Activated naive CD8-positive, alpha-beta T cell treated with anti-CD3 and anti-CD28 coated beads for 36 hours (primary cell): ENCODE measurements at places on chromosomes 2 and 18.

GRCh38 chr18:62788876-62789275 is 73.5 kb downstream of the PHLPP1 start:
- DNase-seq: no peak

GRCh38 chr2:239249776-239250175 is 151.0 kb downstream of the HDAC4 start:
- no peak for DNase-seq

DNA sequence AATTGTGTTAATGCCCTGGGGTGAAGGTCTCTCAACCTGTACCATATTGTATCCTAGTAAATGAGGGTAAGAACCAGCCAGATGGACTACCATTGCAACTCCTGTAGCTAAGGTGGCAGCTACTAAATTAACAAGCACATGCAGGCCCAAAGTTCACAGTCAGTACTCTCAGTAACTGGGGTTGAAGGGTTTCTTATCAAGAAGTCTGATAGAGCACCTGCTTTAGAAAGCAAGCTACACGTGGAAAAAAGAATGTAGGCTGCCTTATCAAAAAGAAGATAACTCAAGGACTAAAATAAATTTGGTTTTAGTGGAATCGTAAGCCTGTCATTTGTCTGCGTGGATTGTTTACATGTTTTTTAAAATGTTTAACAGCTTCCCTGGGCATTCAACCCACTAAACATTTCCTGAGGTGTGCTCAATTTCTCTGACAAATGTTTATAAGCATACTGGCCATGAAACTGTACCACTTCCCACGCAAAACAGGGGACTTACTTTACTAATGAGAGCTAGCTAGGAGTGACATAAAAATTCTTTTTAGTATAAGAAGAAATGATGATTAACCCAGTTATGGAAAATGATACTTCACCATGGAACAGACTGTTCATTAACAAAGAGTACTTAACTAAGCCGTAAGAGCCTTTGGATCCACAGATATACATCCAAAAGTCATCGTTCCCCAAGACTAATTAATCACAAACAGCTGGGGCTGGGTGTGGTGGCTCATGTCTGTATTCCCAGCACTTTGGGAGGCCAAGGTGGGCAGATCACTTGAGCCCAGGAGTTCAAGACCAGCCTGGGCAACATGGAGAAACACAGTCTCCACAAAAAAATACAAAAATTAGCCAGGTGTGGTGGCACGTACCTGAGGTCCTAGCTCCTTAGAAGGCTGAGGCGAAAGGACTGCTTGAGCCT is 36.5 kb downstream of the LPIN2 start:
- DNase-seq: no peak

DNA sequence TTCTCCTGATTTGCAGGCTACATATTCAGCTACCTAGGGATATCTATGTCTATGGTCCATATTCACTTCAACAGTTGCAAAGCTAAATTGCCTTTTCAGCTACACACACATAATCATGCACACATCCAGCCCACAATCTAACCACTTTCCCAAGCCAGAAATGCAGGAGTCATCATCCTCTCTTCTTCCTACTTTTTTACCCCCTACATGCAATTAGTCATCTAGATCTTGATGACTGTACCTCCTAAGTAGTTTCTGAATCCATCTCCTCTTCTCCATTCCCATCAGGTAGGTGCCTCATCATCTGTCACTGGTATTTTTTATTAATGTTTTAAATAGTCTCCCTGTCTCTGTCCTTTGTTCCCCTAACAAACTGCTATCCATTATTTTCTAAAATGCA is 23.7 kb upstream of the SPRED2 start:
- no peak for DNase-seq

- no peak for DNase-seq
Observed at GRCh38 chr18:36889321-36889720, 60.4 kb downstream of the KIAA1328 start.

DNA sequence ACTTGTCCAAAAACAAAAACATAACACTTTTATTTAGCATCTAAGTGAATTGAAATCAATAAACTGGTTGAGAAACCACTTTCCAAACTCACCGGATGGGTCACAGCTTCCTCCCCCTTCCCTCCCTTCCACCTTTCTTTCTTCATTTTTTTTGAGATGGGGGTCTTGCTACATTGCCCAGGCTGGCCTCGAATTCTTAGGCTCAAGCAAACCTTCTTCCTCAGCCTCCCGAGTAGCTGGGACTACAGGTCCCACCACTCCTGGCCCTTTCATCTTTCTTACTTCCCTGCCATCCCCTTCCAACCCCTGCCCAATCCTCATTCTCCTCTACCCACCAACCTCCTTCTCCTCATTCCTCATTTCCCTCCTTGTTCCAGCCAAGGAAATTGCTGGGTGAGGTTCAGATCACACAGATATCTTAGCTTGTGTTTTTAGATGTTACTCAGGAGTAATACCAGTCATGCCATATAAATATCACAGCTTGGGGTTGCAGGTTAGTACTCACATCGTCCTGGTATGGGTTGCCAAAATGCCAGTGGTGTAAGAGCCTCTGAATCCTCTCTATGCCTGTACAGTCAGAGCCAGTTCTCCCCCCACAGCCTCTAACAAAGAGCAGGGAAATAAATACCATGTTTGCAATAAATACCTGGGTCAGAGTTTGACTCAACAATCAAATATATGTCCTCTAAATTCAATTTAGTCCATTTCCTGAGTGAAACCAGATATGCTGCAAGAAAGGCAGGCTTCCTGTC is 132.7 kb upstream of the NDUFV2 start:
- no peak for DNase-seq

GRCh38 chr2:45675263-45675812 is 23.9 kb downstream of the PRKCE start:
- DNase-seq: no peak

DNA sequence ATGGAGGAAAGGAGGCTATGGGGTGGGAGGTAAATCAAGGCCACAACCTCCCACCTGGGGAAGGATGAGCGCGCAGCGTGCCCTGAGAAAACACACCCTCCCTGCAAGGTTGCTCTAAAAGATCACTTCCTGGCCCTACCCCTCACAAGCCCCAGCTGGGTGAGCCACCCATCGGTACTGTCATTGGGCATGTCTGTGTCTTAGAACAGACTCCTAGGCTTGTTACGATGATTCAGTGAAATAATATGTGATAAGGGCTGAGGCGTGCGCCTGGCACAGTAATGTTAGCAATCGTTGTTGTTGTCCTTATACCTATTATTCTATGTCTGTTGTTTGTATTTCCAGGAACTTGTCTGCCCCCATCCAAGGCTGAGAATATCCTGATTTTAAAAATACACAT is 175.1 kb downstream of the ZFP36L2 start:
- peak; percentile 15 for DNase-seq

DNA sequence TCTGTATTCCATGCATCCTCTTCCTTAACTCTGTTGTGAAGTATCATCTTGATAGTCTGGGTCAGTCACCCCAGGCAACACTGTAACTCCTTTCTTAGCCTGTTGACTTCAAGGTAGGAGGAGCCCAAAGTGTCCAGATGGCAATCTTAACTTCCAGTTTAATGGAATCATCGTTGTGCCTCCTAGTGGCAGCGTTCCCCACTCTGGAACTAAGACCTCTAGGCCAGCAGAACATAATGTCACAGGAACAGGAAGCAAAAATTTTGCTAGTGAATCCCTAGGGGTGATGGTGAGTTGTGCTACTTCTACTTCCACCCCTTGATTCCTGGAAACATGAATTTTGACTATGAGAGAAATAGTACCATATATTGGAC is 11.7 kb downstream of the SGPP2 start:
- DNase-seq: no peak

DNA sequence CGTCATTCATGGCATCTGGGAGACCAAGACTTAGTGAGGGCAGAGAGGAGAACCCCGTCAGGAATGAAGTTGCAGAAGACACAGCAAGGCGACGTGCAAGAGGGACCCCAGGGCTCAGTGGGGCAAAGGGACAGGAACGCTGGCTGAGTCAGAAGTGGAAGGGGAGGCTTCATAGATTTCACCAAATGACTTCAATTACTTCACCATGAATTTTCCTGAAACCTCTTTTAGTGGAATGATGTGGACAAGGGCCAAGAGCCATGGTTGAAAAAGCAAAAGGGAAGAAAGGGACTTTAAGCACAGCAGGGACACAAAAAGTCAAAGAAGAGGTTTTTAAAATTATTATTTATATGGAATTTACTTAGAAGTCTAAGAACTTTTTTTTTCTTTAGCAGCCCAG is 141.6 kb upstream of the PID1 start:
- DNase-seq: no peak

DNA sequence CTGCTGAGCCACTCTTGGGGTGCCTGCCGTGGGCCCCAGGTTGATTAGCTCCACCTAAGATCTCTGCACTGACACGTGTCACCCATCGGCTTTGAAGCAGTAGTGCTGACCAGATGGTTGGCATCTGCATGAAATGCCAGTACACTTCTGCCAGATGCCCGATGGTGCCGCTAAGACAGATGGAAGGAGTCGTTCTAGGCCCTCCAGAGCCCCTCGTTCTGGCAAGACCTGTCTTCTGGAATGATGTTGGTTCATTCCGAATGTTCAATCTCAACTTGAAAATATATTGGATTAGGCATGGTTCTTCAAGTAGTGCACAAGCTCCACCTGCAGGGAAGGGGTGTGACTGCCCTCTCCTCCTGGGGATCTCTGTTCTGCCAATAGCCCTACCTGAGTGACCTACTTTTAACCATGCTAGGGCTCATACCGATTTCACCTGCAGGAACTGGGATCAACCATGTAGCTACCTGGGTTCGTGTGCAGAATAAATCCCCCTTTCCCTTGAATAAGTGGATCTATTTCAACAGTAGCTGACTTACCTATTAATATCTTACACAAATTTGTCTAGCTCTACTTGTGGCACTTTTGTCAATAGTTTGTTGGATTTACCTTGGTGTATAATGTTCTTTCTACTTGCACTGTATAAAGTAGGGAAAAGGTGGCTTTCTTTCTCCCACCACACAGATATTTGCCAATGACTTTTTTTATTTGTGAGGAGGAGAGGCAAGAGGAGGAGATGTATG is 342.6 kb downstream of the CTNNA2 start:
- DNase-seq: no peak

DNA sequence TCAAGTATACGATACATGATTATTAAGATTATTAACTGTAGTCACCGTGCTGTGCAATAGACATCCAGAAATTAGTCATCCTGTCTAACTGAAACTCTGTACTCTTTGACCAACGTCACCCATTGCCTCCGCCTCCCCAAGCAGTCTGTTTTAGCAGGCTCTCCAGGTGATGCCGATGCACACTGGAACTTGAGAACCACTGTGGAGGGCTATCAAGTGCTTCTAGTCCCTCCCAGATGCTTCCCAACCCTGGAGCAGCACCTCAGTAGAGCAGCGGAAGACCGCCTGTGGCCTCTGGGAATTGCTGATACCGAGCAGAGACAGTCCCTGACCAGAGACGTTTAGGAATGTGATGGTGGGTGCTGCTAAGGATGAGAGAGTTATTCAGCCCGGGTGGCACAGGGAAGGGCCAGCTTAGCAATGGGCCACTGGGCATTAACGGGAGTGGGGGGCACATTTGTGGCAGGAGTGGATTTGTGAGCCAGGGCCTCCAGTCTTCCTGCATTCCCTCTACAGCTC is 50.7 kb downstream of the LIPG start:
- no peak for DNase-seq

DNA sequence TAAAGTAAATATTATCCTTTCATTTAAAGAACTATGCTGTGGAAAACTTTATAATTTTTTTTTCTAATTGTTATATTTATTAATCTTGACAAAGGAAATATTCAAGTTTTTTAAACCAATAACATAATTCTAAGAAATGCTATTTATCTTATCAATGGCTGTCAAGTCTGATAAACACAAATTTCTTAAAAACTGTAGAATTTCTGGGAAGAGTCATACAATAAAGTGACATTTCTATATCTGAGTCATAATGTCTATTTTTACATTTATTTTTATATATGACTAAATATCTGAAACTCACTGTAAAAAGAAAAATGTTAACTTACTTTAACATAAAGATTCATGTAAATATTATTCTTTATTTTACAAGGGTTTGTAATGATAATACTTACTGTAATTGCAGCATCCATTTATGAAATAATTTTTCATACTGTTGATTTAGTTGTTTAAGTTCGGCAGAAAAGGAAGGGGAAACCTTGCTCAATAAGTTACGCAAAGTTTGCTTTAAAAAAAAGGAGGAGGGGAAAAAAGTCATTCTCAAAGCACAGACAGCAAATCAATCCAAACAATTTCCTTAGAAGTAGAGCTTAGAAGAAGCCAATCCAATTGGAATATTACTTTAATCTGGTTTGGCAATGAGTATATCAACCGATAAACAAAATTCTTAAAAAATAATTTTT is 32.4 kb downstream of the ORC2 start:
- DNase-seq: no peak

GRCh38 chr2:197077336-197077735 is 150.8 kb upstream of the PGAP1 start:
- no peak for DNase-seq

GRCh38 chr18:53402670-53403069 is 821.8 kb downstream of the MBD2 start:
- DNase-seq: no peak

GRCh38 chr2:67503066-67503795 is 106.1 kb downstream of the ETAA1 start:
- DNase-seq: no peak

GRCh38 chr2:9781252-9781651 is 62.0 kb upstream of the TAF1B start:
- no peak for DNase-seq

DNA sequence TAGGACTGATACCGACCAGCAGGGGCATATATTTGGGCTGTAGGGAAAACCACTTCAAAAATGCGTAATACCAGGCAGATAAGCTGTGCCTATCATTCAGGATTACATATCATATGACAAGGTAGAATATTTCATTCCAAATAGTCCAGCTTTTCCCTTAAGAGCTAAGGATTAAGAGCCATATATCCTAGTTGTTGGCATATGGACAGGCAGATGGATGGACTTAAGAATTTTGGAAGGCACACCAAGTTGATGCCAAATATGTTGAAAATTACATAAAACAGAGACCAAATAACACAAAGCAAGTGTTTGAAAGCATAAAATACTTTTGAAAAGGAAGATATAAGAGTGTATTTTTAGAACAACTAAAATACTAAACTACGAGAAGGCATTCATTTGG is 52.1 kb downstream of the LRRTM4 start:
- DNase-seq: no peak

DNA sequence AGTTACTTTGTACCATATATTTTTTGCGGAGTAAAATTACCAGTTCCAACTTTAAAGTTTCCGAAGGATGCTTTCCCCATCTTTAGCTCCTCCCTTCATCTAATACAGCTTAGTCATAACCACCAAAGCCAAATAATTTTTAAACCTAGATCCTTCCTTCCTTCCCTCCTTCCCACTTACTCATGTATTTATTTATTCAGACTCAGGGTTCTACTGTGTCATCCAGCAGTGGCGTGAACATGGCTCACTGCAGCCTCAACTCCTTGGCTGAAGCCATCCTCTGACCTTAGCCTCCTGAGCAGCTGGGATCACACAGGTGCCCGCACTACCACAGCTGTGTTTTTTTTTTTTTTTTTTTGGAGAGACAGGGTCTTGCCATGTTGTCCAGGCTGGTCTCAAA is 4.4 kb downstream of the LPIN2 start:
- DNase-seq: no peak

DNA sequence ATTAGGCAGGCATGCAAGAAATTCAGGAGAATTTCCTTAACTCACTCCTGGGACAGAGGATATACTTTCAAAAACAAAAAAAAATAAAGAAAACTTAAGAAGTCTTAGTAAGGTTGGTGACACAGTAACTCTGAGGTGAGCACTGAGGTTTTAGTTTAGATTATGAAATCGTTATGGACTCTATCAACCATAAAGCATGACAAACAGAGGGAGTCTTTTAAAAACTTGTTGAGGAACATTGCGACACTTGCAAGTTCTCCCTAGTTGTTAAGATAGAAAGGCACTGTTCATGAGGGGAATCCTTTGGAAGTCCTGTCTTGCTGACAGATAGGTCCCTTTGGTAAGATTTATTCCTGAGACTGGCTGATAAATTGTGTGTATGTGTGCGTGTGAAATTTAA is 194.3 kb upstream of the ERBB4 start:
- no peak for DNase-seq
